Activated CD4-positive, alpha-beta T cell treated with anti-CD3 and anti-CD28 coated beads, Interleukin-2, Interleukin-4, amounts not matched to agents 100 ng/mL and 50 ng/mL, durations not matched to agents 16 hours and 8 hours (primary cell): ENCODE measurements at places on chromosomes 5 and 9.
A peak's percentile ranks its signal among the peaks of the same experiment; 100 is the strongest.

GRCh38 chr5:143052967-143053682 lies 282.9 kb downstream of the ARHGAP26 start:
- DNase-seq, result no peak

DNA sequence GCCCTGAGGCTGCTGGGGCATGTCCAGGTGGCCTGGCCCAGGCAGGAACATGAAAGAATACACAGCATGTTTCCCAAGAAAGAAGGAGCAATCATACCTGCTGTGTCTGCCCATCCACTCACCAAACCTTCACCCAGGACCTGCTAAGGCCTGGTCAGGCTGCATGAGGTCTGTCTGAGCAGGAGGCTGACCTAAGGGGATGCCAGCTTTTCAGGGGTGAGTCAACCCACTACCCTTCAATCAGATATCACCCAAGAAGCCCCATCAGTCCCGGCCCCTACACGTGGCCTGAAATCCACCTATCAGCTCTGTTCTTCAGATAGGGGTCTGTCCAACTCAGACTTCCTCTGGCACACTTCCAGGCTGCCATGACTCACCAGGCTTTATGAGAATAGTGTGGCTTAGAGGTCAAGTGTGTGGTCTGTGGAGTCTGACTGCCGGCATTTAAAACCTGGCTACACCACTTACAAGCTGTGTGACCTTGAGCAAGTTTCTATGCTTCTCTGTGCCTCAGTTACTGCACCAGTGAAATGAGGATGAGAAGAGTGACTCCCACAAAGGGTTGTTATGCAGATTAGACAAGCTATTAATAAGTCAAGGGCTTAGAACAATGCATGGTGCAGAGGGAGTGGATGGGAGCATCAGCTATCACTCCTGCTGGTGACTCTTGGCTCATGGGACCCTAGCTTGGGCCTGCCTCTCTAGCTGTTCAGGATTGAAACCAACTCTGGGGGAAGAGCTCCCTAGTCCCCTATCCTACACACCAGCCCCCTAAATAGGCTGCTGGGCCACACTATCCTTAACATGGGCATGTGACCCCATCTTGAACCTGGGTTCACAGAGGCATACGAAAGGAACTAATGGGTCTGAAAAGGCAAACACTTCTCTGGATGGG lies 130.3 kb downstream of the PAX5 start:
- DNase-seq, result peak; percentile 74

DNA sequence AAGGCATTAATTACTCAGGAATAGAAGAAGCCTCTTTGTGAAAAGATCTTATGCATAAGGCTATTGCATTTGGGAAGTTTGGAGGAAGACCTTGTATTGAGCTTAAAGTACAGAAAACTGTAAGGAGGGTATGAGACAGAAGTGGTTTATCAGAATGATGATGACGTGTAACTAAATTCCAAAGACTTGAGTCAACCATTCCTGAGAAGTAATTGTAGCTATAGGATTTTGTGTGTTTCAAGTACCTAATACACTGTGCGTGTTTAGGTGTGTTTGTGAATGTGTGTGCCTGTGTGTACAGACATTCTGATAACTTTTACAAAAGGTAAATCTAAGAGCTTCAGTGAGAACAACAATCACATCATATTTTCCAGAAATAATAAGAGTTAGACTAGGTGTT lies 46.5 kb upstream of the IRX2 start:
- DNase-seq, result no peak

DNA sequence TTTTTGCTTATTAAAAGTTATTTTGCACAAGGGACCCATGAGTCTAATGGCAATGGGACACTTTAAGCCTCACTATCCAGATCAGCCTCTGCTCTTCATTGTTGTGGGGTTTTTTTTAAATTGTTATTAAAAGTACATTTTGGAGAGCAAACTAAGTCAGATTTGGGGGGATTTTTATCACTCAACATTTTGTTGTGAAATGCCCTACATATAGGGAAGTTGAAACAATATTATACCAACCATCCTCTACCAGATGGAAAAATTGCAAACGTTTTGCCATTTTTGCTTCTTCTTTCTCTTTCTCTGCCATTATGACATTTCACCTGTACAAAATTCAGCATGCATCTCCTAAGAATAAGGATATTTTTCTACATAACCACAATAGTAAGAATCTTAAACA lies 75.3 kb downstream of the SLC1A3 start:
- DNase-seq, result no peak

- no peak for DNase-seq
Observed at GRCh38 chr5:94028001-94028400, 286.6 kb upstream of the POU5F2 start.

DNA sequence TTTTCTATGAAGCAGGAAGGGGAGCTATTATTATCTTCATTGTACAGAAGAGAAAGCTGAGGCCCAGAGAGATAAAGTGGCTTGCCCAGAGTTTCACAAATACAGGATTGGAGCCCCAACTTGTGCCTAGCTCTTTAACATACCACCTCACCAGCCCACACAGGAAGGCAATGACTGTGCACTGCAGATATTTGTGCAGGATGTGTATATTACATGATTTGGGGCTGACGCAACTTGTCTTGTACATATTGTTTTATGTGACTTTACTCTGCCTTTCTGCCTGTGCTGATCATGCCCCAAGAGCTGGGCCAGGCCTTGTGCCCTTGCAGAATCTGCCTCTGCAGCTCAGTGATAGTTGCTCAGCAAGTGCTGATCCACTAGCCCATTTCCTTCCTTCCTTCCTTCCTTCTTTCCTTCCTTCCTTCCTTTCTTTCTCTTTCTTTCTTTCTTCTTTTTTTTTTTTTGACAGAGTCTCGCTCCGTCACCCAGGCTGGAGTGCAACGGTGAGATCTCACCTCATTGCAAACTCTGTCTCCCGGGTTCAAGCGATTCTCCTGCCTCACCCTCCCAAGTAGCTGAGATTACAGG lies 106.6 kb upstream of the TBCA start:
- peak; percentile 51 for DNase-seq

DNA sequence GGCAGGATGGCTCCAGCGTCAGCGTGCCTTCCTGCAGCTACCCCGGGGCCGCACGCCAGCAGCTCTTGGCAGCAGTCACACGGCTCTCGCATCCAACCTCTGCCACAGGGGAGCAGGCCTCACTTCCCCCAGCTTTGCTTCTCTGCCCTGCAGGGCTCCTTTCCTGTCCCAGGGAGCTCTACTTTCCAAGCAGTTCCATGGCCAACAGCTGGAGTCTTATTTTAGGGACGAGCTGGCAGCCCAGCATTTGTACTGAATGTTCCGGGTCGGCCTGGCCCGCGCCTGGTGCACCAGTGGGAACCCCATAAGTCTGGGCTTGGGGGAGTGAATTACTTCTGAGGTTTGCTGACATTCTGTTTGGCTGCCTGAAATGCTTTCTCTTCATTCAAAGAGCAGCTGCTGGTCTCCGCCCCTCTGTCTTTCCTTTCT lies 34.6 kb downstream of the GADD45G start:
- DNase-seq, result no peak

GRCh38 chr5:173454736-173455598 lies 126.8 kb upstream of the STC2 start:
- DNase-seq, result no peak

DNA sequence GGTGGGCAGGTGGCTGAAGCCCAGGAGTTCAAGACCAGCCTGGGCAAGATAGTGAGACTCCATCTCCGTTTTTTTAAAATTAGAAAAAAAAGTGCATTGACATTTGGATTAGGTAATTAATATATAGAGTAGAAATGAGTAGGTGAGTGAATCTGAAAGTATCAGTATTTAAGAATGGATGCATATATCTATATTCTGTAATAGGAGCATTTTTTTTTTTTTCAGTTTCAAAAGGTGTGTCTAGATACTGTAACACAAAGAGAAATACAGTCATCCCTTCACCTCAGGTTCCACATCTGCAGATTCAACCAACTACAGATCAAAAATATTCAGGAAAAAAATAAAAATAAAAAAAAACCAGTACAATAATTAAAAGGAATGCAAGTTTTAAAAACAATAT lies 50.8 kb downstream of the RBM27 start:
- DNase-seq, result no peak

- DNase-seq, result no peak
Observed at GRCh38 chr9:107750741-107751566, 261.4 kb upstream of the KLF4 start.

DNA sequence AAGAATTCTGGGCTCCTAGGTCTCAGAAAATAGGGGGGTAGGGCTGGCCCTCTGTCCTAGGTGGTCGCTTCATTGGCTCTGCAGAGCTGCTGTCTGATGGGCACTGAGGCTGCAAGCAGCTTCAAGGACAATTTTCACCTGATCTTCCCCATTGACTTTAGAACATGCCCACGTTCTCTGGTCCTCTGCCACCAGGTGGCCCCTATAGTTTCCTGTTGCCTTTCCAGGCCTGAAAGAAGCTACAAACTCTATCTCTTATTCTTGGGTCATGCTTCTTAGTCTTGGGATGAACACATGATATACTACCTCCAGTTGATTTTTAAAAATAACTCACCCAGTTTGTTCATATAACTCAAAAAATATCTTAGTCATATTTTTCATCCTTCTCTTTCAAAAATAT lies 26.3 kb downstream of the SPZ1 start:
- DNase-seq, result peak; percentile 26

DNA sequence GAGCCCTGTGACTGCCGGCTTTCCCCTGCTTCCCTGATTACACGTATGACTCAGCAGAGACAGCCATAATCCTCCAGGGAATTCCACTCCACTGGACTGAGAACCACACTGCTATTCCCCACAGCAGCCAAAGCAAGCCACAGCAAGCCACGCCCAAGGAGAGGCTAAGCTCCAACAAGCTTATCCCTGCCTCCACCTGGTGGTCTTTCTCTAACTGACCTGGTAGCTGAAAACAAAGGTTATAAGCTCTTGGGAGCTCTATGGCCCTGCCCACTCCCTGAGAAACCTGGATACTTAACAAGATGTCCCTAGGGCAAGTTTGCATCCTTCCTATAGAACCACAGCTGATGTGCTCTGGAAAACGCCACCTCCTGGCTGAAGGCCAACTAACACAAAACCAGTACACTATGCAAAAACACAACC lies 613.7 kb upstream of the CDH18 start:
- DNase-seq, result no peak

DNA sequence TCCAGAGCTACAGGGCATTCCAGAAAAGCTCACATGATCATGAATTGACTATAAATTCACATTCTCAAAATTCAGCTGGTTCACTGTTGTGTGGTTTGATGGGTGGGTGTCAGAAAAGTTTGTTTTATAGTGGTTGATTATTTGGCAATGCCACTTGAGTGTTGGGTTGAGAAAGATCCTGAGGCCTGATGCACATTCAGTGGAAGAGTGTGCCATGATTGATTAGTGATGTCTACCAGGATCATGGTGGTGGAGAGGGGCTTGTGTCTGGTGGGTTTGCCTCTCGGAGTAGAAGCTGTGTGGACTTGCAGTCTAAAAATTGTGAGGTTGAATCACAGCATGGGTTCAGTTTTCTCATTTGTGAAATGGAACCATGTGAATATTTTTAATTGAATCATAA lies 2.0 kb downstream of the NDUFS6 start:
- DNase-seq, result no peak

GRCh38 chr5:54533541-54534190 lies 16.1 kb downstream of the SNX18 start:
- no peak for DNase-seq

- no peak for DNase-seq
Observed at GRCh38 chr9:110939047-110939446, 99.2 kb downstream of the LPAR1 start.

DNA sequence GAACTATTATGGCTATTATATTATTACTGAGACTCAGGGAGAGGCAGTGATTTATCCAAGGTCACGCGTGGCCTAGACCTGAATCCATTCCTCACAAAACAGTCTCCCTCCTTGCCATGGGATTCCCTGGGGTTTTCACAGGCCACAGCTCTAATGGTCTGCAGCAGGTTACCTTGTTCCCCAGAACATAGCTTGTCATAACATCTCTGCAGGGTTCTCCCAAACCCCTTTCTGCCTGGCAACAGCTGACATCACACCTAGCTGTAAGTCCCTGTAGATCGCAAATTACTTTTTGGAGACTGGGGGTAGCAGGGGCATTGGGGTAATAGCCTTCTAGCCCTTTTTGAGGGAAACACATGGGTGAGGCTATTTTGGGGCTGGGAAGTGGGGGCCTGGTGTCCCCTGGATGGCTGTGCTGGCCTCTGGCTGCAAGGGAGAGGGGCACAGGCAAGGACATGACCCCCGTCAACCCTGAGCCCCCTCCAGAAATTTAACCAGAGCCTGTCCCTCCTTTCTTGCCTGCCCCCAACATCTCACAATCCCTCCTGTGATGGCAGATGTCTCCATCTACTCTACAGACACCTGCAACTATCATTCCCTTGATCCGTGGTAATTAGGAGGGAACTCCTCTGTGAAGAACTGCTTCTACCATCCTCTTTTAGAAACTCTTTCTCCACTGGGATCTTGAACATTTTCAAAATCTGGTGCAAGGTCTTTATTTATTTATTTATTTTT lies 1.3 kb downstream of the CD74 start:
- DNase-seq, result peak; percentile 78
